WERI-Rb-1 (cell line): ENCODE measurements at places on chromosomes 12 and 14.

DNA sequence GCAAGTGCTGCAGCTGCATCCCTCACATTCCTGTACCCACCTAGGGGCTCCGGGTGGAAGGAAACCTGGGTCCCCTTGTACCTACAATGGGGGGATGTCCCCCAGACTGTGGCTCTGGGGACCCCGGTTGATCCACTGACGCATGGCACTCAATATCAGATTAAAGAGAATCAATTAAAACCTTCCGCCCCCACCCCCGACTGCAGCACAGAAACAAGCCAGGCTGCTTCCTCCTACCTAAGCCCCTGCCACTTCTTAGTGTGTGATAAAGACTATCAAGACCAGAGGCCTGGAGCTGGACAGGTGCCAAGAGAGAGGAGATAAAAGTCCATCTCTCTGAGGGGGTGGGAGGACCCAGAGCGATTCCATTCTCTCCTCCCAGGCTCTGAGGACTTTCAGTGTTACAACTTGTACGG lies 28.2 kb upstream of the RPLP0 start:
- DNase-seq, result peak; percentile 69

- no peak for DNase-seq
Measured at GRCh38 chr12:81222846-81223592, 145.1 kb downstream of the ACSS3 start.

DNA sequence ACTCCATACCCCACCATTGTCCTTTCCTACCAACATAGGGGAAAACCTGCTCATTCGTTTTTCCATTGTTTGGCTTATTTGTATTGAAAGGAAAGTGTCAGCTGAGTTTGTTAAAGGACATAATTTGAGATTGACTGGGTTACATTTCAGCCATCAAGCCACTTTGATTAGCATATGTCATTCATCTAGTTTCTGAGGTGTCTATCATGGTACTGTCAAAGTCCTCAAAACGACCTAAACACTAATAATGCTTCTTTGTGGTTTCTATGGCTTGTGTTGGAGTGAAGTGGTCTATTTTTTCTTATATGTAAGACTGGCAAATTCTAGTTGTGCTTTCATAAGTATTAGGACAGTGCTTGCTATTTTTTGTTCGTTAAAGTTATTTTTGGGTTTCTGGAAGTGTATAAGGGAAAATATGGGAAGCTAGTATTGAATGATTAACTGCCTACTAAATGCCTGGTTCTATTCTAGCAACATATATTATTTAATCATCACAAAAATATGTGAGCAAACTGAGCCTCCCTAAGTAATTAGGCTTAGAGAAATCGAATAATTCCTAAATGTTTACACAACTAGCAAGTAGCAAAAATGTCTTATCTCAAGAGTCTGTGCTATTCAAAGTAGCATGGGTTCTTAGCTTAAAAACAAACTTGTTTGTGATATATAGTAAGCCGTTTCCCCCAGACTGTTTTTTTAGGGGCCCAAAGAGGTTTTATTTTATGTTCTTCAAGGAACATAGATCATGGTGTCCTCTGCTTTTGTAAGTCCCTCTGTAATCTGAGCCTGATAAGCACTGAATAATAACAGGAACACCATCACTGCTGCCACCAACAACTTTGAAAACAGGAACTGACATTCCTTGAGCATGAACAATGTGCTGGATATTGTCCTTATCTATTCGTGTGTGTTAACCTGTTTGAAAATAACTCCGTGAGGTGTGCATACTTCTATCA lies 67.1 kb downstream of the DERA start:
- DNase-seq, result no peak

DNA sequence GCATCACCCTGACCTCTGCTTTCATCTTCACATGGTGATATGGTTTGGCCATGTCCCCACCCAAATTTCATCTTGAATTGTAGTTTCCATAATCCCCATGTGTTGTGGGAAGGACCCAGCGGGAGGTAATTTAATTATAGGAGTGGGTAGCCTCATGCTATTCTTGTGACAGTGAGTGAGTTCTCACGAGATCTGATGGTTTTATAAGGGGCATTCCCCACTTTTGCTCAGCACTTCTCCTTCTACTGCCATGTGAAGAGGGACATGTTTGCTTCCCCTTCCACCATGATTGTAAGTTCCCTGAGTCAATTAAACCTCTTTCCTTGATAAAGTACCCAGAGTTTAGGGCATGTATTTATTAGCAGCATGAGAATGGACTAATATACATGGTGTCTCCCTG lies 38.2 kb downstream of the TMBIM6 start:
- no peak for DNase-seq

- no peak for DNase-seq
Measured at GRCh38 chr14:50677527-50678063, 9.5 kb upstream of the SAV1 start.

DNA sequence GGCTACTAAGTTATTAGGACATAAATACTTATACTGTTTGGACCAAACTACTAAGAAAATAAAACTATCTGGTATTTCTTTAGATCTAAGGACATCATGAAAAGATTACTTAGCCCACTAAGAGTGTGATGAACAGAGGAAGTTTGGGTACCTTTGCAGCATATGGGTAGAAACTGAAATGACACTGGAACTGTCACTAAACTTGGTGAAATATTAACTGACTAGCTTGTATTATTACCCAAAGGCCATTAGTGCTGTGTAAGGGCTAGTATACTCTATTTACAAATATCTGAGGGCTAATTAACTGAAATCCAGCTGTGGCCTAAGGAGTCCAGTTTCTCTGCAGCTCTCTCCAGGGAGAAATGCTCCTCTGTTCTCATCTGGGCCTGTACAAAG lies 45.5 kb downstream of the PAWR start:
- DNase-seq, result no peak

DNA sequence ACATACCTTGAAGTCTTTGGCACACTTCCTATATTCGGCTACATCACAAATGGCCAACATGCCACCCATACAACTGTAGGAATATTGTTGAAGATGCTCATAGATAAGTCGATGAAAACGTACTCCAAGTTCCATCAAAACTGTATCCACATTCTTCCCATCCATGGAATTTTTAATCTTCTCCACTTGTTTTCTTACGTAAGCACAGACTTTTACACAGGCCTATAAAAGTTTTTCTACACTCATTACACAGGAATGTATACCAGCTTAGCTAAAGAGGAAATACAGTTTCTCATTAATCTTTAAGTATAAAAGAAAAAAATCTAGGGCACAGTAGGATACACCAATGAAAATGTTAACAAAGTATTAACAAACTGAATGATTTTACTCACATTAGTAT lies 59.1 kb downstream of the EXOC5 start:
- no peak for DNase-seq

DNA sequence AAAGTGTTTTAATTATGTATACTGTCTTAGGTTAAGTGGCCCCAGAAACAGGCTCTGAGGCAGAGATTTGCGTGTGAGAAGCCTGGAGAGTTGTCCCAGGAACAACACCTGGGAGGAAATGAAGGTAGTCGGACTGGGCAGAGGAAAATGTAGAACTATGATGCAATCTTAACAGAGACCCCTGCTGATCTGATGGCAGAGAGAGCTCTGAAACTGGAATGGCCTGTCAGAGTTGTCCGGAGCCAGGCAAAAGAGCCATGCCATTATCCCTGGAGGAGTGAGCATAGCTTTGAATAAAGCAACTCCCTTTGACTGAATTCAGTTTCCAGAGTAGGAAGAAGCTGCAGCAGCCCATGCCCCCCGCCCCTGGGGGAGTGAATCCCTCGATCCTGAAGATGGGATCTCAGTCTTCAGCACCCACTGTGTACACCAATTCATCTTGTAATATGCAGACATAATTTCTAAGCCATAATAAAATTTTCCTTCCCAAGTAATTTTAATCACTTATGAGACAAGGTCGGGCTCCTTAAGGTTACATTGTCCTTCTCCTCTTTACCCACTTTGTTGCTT lies 264.8 kb downstream of the PDZRN4 start:
- no peak for DNase-seq

DNA sequence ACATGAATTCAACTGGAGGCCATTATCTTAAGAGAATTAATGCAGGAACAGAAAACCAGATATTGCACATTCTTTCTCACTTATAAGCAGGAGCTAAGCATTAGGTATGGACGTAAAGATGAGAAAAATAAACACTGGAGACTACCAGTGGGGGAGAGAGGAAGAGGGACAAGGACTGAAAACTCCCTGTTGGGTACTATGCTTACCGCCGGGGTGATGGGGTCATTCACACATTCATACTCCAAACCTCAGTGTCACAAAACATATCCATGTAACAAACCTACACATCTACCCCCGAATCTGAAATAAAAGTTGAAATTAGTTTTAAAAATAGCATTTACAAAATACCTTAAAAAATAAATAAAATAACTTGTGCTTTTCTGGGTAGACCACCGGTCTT lies 80.8 kb upstream of the RAP1B start:
- DNase-seq, result no peak

DNA sequence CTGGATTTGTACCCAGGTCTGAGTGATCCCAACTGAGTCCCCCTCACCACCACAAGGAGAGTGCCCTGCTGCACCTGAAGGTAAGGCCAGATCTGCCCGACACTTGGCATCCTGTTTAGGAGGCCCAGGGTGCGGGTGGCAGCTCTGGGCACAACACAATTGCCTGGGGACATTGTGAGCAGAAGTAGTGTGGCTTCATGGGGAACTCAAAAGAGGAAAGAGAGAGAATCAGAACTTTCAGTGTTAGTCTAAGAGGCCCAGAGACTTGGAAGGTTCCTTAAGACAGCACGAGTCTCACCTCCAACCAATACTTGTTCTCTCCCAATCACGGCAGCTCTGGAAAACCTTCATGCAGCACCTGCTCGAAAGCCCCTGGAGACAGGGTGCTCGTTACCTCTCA lies 6.6 kb upstream of the SLC8B1 start:
- DNase-seq, result no peak

DNA sequence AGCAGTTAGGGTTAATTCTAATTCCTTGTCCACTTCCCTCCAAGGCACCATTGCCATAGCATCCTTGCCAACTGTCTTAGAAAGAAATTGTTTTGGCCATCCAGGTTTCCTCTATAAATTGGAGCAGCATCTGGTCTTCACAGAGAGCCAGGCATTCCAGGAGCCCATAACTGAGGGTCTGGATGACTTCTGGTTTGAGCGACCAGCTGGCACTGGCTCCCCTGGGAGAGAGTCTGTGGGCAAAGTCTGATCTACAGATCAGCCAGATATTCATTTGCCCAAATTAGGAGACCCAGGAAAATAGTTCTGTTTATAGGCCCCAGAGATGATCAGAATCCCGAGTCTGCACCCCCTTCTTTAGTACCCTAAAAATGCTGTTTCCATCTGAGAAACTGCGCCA lies 16.0 kb downstream of the VSX2 start:
- no peak for DNase-seq

GRCh38 chr12:128426511-128426910 lies 159.5 kb downstream of the TMEM132C start:
- DNase-seq, result no peak

- DNase-seq, result no peak
Measured at GRCh38 chr14:53399057-53399456, 245.9 kb upstream of the DDHD1 start.

DNA sequence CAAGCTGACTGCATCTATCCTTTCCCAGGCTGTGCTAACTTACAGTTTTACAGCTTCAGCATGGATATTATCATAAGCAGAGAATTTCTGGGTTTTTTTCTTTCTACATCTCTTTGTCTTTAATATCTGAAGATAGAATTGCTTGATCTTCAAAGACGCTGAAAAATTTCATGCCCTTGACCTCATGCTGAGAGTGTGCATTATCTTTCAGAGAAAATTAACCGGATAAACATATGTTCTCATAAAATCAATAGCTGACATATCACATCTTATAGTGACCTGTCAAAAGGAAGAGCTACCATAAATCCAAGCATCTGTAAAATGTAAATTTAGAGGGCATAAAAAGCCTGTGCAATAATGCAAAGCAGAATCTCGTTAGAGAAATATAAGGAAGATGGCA lies 1704.1 kb upstream of the FLRT2 start:
- no peak for DNase-seq

DNA sequence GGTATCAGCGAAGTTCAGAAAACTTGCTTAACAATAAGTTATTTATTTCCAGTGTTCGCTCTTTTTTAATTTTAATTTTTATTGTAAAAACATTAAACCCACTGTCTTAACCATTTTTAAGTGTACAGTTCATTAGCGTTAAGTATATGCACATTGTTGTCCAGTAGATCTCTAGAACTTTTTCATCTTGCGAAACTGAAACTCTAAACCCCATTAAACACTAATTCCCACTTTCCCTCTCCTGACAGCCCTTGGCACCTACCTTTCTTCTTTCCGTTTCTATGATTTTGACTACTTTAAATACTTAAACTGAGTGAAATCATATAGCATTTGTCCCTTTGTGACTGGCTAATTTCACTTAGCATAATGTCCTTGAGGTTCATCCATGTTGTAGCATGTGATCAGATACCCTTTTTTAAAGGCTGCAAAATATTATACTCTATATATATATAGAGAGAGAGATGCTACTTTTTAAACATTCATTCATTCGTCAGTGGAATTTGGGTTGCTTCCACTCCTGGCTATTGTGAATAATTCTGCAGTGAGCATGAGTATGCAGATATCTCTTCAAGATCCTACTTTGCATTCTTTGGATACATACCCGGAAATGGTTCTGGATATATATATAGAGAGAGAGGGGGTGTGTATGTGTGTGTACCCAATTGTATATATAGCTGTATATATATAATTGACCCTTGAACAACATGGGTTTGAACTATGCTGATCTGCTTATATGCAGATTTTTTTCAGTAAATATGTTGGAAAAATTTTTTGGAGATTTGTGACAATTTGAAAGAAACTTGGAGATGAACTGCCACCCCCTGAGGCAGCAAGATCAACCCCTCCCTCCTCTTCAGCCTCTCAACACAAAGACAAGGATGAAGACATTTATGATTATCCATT lies 74.7 kb upstream of the EVL start:
- DNase-seq, result no peak

DNA sequence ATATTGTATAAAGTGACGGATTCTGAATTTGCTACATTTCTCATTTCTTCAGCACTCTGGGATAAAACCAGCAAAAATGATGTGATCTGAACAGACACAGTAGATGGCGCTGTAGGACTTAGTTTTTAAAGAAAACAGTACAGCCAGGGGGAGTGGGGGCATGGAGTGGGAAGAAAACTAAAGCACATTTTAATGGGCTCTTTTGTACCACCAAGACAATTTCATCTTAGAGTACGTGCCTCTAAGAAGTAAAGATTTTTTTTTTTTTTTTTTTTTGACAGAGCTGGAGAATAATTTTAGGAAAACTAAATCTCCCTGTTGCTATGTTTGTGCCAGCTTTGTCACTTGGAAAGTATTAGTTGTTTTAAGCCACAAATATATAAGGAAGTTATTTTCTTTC lies 124.4 kb downstream of the RAD51B start:
- DNase-seq, result peak; percentile 79

DNA sequence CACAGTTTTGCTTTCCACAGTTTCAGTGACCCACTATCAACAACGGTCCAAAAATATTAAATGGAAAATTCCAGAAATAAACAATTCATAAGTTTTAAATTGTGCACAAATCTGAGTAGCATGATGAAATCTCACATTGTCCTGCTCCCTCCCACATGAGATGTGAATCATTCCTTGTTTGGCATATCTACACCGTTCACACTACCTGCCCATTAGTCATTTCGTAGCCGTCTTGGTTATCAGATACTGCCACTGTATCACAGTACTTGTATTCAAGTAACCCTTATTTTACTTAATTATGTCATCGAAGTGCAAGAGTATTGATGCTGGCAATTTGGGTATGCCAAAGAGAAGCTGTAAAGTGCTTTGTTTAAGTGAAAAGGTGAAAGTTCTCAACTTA lies 145.3 kb downstream of the SLC5A8 start:
- no peak for DNase-seq
